Urothelium cell line (cell line): ENCODE measurements at places on chromosomes 2 and 18.

DNA sequence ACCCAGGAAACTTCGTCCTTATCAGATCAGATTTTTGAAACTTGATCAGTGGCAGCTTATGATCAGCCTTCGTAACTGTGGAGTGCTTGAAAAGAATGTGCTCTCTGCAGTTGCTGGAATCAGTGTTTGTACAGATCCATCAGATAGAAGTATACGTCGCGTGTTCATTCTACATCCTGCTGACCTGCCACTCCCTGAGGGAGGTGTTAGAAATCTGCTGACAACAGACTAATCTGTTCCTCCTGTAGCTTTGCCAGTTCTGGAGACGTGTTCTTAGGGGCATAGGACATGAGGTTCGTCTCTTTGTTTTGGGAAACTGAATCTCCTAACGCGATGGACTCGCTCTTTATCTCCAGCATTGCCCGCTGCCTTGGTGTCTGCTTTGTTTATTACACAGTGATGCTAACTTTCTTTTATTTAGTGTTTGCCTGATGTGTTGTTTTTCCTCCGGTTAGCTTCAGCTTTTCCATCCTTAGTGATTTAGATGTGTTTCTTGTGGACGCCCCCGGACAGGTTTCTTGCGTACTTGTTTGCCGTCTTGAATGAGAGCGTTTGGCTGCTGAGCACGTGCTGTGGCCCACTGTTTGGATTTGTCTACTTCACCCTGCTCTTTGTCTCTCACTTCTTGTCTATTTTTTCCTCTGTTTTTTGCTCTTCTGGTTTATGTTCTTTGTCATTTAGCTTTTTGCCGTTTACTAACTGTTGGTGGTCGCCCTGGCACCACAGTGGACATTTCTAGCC lies 17.4 kb upstream of the GAL3ST2 start:
- DNase-seq: no peak

DNA sequence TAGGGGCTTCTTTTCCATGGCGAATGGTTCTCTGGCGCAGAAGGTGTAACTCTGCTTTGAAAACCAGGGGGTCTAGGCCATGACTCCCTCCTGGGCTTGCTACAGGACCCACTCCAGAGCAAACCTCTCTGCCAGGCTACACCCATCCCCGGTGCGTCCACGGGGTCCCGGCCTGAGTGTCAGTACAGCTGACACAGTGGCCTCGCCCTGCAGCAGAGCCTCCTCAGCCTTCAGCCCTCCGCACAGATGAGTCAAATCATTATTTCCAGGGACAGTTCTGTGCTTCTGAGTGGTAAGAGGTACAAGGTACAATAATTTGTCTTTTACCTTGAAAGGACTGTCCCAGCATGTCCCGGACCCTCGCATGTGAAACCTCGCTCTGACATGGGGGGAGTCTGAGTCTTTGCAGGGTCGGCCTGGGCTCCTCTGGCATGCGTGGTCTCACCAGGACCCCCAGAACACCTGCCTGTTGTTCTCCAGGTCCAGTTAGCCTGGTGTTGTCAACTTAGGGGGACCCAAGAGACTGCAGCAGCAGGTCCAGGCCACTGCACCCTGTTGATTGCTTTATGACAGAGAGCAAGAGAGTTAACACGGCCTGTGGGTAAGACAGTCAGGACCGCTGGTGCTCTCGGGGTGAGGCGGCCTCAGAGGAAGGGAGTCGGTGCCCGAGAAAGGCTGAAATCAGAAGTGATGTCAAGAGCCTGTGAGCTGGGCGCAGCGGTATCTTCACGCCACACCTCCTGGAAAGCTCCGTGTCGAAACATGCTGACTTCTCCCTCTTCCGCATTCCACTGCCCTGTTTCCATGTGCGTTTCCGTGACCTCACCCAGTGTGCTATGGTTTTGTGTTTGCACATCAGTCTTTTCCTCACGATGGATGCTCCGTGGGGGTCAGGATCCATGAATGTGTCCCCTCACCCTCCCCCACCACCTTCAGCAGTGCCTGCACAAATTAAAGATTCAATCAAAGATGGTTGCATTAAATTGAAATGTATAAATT lies 340.1 kb downstream of the EIPR1 start:
- DNase-seq: no peak

- no peak for DNase-seq
Observed at GRCh38 chr2:217880287-217880889, 122.4 kb downstream of the TNS1 start.

DNA sequence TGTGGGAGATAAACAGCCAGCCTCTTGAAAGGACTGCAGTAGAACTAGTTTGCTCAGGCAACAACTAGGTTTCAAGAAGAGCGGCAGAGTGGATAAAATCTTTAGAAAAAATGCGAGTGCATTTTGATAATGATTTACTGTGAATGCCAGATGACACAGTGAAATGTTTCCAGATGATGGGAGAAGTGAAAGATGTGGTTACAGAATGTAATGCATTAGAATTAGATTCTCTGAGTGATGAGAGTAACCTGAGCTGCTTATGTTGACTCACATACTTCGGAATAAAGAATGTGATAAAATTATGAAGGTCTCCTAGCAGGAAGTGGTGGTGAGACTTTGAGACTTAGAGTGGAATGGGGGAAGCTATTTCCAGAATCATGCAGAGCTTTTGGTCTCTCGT lies 184.3 kb downstream of the GULP1 start:
- DNase-seq: peak; percentile 18

- no peak for DNase-seq
Observed at GRCh38 chr18:79876497-79876896, 75.0 kb downstream of the SLC66A2 start.

- DNase-seq: no peak
Observed at GRCh38 chr2:240920783-240921231, 14.7 kb downstream of the CROCC2 start.

DNA sequence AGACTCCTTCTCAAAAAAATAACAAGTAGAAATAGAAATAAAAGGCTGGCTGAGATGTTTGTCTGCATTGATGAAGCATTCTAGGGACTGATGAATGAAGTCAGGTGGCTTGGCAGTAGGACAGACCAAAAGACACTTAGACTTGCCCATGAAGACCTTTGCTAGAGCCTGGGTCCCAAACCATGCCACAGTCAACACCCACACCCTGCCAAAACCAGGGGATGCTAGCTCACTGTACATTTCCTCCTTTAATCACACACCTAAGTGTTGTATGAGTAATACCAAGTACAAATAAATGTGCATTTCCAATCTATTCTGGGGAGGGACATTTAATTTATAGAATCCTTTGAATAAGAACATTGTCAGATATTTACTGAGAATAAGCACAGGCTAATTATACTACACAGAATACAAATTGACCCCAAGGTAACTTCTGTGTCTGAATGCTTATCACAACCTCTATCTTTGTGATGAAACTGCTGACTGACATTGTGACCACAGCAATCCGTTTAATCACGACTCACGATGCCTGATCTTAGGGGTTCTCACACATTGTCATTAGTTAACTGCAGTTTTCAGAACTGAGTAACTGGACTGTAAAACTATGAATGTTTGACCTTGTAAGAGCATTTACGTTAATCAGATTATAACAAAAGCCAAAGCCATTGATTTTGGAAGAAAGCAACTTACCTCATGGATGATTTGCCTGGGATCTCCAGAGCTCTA lies 10.5 kb upstream of the NOL10 start:
- DNase-seq: no peak

DNA sequence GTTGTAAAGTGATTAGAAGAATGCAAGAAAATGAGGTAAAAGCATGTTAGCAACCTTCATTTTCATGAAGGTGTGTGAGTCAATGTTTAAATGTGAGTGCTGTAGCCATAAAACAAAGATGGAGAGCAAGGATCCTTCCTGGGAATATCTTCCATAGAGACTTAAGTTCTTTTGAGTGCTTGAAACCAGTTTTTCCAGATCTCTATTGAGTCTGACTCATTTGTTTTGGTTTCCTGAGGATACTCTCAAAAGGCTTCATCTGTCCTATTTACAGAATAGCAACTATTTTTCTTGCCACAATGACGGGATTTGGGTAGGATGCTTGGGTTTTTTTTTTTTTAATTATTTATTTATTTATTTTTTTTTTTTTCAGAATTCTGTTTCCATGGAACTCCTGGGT lies 45.9 kb upstream of the ASB1 start:
- no peak for DNase-seq

GRCh38 chr2:163595028-163595427 lies 140.8 kb downstream of the FIGN start:
- no peak for DNase-seq

DNA sequence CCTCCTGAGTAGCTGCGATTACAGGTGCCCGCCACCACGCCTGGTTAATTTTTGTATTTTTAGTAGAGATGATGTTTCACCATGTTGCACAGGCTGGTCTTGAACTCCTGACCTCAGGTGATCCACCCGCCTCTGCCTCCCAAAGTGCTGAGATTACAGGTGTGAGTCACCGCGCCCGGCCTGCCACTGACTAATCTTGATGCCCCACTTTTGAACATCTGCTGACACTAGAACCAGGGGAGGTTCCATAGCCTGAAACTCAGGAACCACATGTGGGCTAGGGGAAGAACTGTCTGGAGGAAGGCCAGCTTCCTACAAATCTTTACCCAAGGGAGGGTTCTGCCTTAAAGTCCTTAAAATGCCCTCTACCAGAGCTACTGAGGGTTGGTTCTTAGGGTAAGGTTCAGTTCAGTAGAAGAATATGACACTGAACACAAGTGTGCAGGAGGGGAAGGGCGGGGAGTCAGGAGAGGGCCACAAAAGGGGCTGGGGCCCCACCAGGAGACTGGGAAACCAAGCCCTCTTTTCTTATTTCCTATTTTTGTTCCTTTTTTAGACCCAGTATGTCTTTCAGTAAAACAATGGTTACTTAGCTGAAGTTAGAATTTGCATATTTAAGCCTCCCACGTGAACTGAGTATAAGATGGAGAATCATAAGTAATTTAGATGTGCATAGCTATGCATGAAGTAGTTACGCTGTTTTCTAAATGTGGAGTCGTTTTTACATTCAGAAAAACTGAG lies 6.3 kb upstream of the RAB31 start:
- no peak for DNase-seq

GRCh38 chr18:3171631-3172030 lies 48.1 kb downstream of the MYOM1 start:
- no peak for DNase-seq

DNA sequence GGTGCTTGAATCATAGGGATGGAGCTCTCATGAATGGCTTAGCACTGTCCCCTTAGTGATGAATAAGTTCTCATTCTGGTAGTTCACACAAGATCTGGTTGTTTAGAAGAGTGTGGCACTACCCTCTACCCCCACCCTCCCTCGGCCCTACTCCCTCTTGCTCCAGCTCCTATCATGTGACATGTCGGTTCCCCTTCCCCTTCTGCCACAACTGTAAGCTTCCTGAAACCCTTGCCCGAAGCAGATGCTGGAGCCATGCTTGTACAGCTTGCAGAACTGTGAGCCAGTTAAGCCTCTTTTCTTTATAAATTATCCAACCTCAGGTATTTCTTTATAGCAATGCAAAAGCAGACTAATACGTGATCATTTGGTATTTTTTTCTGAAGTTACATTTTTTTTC lies 1012.6 kb downstream of the BCL11A start:
- DNase-seq: no peak

GRCh38 chr2:197964720-197965119 lies 160.3 kb downstream of the PLCL1 start:
- no peak for DNase-seq

- DNase-seq: peak; percentile 69
Observed at GRCh38 chr18:75489493-75490190, 62.1 kb upstream of the SMIM21 start.

DNA sequence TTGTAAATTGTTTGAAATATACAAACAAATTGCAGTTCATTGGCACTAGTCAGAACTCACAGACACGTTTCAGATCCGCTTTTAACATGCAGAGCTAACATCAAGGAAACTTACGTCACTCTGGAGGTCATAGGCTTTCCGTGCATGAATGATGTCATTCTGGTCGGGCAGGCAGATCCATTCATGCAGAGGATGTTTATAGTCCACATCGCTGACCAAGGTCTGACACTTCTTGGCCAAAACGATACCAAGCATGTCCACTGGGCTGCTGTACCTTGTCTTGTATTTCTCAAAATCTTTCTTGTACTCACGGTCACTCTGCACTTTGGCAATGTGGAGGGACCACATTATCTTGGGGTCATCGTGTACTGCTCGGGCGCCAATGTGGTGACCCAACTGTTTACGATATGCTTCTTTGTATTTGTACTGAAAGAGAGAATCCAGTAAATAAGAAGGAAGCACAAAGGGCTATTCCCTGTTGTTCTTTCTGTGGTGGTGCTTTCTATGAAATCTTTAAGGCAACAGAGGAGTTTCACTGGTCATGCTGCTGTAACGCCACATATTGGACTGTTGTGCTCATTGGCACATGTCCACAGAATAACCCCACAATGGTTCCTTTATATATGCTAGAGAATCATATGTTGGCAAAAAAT lies 114.8 kb downstream of the NEB start:
- no peak for DNase-seq

GRCh38 chr18:4004183-4004829 lies 450.8 kb downstream of the DLGAP1 start:
- no peak for DNase-seq

DNA sequence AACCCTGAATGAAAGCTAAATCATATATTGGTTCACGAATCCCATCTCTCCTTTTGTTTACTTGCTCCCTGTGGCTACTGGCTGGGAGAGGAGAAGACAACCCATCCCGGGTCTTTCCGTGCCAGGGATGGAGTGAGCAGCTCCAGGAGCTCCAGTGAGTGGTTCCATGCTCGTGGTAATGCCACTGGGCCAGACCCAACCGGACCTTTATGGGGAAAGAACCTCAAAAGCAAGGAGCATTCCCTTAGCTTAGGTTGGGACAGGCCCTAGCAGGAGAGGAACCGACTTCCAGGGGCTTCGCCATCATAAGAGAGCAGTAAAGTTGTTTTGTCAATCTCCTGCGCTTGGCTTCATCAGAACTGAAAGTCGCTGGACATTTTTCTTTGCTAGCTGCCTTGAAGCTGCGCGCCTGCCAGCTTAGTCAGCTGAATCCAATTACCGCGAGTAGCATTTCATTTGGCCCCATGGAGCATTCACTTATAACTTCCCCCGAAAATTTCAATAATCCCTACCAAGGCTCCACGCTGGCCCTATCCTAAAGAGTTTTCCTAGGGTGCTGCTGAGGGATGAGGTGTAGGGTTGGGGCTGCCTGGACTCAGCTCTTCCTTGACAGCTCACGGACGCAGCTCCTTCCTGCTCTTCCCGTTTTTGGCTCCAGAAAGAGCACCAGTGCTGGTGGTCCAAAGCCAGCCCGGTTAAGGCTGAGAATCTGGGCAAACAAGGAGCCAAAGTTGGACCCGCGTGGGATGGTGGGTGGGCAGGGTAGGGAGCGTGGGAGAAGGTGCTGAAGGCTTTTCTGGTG lies 4.9 kb downstream of the HOXD3 start:
- no peak for DNase-seq

DNA sequence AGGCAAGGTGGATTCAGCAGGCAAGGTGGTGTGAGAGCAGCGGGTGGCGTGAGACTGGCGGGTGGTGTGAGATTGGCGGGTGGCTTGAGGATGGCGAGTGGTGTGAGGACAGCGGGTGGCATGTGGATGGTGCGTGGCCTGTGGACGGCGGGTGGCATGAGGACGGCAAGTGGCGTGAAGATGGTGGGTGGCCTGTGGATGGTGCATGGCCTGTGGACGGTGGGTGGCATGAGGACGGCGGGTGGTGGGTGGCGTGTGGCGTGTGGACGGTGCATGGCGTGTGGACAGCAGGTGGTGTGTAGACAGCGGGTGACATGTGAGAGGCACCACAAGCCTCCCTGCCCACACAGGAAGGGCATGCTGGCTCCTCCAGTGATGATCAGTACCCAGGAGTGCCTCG lies 186.9 kb upstream of the SALL3 start:
- DNase-seq: no peak
